Thoracic aorta (tissue), 2 donors: ENCODE measurements at places on chromosomes 11 and 22. TPM values are rescaled to one million over a fixed set of nuclear protein-coding genes. Genes with fewer than 3 reads are reported as not detected.

DNA sequence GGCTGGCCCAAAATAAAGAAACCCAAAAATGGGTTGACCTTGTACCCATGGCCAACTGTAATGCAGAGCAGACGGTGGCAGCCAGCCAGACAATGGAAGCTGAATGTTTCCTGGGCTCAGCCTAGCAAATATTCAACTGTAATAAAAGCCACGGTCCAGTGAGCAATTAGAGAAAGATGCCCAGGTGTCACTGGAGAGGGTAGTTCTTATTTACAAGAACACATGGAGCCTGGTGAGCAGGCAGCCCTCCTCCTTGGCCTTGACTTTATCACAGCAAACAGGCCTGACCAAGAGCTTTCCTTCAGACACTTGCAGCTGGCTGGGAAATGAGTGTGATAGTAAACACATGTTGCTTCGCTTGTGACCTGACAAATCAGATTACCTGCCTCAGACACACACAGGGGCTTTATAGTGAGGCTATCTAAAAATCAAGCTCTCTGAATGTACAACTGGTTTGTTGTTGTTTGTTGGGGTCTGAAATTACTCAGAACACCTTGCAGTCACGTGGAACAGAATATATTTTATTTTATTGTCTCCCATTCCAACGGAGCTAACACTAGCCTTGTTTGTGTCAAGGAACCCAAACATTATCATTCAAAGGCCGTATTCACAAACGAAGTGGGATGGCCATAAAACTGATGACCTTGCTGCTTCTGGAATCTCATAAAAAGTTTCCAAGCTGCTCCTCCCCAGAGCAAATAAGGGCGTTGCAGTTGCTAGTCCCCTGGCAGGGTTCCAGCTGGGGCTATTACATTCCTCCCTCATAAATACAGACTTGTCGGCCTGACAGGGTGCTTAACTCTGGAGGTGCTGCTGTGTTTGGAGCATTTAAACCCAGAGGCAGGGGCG lies 161.1 kb downstream of the BBOX1 start:
- peak; percentile 15 for DNase-seq

DNA sequence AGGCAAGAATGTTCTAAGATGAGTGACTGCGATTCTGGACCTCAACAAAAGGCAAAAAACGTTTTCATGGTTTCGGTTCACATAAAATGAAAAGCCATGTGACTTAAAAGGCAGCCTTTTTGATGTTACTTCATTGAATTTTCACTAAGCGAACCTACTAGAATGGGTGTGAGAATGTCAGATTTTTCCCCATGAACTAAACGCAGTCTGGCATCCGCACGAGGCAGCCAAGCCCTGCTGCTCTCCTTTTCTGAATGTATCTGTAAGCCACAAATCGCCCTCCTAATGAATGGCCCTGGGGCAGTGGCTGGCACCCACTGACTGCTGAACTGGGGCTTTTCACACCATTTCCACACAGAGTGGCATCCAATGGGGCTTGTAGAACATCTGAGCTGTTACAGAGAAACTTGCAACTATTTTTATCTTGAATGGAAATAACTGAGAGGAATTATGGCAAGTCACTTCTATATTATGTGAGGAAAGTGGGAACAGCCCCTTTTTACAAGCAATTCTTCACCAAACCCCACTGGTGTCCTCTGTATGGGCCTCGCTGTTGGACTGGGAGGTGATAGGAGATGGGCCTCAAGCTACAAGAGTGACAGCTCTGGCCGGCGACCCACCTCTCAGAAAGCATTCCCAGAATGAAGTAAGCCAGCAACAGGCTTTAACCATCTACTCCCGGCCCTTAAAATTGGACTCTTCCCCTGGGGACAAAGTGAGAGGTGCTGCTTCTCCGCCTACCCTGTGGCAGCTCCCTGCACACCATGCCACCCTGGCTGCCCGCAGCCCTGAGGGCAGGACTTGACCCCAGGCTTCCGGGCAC lies 29.4 kb downstream of the PPP2R1B start:
- DNase-seq = no peak

GRCh38 chr11:59611570-59612565 lies 3.7 kb downstream of the OSBP start:
- no peak for DNase-seq

- DNase-seq = no peak
Measured at GRCh38 chr11:59273373-59273841, 60.7 kb upstream of the MPEG1 start.

GRCh38 chr11:118087931-118088330 lies 1.2 kb upstream of the SMIM35 start:
- no peak for DNase-seq

SLC16A8 gene
- total RNA-seq = 1.2 TPM

- no peak for DNase-seq
Measured at GRCh38 chr11:62402226-62402959, 16.4 kb upstream of the SCGB1A1 start.
